ENCODE measurements at places on chromosomes 1 and 21.

GRCh38 chr1:41333146-41333784, 28.0 kb upstream of the FOXO6 start:
- DNase-seq: no peak

- no peak for DNase-seq
Measured at GRCh38 chr1:206074839-206075238, 21.9 kb downstream of the RHEX start.

- no peak for DNase-seq
Measured at GRCh38 chr1:154753426-154753825, 116.7 kb downstream of the KCNN3 start.

GRCh38 chr1:38005195-38006007, at the start of gene FHL3:
Gene FHL3, minus strand, starts transcription at chr1:38005514. Its CDS starts 6,102 bp downstream, at chr1:37999412.
- DNase-seq: no peak

DNA sequence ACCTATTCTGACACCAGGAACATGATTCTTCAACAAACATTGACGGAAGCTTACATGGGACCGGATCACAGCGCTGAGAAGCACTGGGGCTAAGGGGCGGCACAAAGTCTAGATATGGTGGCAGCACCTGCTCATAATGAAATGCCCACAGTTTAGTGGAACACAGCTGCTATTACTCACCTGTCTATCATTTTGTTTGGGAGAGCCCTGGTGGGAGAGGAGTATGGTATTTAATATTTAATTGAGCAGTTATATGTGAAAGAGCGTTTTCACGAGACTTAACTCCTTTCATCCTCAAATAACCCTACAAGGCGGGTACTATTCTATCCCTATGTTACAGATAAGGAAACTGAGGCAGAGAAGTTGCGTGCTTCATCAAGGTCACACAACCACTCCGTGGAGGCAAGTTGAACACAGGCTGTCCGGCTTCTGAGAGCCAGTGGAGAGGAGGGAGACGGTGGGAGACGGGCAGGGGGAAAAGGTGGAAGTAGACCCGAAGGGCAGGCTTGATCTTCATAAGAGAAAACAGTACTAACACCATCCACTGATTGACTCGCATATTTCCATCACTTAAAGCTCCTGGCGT, 790 bp upstream of the TSNAX start:
- DNase-seq: no peak

DNA sequence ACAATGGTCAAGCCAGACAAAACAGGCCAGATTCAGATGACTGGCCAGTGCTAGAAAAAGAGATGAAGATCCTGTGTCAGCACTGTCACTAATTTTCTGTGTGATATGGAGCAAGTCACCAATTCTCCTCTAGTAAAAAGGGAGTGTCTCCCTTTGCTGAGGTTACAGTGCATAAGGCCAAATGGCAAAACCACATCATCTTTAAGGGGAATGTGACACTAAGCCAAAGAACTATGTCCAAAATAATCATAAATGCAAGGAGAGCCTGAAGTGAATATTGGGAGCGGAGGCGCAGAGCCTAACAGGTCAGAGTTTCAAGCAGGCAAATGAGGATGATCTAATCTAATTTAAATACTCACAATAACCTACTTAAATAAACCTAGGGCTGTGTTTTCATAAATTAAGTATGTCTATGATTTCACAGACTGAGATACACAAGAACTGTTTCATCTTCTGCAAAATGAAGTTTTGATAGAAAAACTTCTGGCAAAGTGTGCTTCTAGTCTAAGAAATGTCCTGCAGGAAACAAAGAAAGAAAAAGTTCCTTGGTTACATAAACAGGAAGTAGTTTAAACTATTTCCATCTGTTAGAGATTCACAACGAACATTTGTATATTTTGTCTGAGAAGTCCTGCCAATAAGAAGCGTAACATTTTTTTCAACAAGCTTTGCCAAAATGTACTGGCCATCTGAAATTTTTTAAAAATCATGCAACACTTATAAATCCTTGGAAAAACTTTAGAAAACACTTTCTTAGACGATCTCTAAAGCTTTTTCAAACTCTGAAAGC, 290.2 kb downstream of the LRRC40 start:
- DNase-seq: no peak

- no peak for DNase-seq
Measured at GRCh38 chr1:65176591-65176990, 28.6 kb downstream of the AK4 start.

DNA sequence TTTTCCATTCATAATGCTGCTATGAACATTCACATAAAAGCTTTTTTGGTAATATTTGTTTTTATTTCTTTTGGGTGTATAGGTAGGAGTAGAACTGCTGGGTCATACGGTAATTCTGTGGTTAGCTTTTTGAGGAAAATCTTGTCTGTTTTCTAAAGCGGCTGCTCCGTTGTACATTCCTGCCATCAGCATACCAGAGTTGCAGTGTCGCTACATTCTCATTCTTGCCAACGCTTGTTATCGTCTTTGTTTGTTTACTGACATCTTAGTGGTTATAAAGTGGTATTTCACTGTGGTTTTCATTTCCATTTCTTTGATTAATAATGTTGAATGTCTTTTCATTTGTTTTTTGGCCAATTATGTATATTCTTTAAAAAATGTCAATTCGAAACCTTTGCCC, 469.8 kb upstream of the ZP4 start:
- no peak for DNase-seq

DNA sequence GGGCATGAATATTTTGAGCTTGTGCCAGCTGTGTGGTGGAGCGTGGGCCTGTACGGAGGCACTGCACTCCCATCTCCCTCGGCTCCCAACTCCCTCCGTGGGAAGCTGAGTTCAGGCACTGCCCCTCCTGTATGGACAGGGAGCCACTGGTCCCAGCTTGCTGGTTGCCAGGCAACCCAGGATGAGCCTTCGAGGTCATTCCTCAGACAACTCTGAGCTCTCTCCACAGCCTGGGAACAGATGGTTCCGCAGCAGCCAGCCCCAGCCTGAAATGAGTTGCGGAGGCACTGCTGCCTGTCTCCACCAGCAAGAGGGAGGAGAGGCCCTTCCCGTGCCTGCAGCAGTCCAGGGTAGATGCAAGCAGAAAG, 58.4 kb upstream of the TENT5B start:
- DNase-seq: no peak

DNA sequence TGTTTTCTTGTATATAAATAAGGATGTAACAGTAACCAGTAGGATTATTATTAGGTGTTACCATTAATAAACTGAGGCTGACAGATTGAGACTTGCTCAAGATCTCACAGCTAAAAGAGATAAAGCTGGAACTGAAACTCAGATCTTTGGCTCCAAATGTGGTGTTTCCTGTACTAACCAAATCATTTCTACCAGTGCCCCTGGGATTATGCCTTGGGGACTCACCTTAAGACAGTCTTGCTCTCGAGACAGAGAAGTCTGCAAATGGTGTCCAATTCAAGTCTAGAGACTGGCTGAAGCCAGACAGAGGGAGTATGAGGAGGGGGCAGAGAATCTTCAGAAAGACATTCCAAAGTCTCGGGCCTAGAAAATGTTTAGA, 593 bp upstream of the CD53 start:
- DNase-seq: no peak

DNA sequence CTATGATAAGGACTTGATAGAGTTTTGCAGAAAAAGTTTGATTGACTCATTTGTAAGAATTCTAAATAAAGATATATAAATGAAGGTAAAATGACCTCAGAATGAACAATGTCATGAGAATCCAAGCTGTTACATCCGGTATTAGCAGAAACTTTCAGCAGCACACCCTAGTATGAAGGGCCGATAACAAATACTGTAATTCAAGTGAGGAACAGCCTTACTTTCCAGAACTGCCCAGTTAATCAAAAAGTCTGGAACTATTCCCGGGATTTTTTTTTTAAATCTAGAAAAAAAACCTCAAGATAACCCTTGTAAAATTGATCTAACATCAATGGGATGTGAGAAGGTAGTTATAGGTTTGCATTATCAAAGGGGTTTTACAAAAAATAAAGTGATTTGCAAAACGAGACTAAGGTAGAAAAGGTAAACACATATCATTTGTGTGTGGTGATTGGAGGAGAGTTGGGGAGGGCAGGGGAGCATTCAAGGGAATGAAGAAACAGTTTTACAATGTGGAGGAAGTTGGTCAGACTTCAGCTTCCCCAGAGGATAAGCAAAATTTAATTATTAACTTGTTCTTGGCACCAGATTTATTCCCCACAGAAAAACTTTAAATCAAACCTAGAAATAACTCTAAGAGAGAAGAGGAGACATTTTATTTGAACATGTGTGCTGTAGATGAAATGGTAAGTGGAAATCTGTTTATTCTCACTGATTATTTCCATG, 75.9 kb upstream of the VCAM1 start:
- no peak for DNase-seq

DNA sequence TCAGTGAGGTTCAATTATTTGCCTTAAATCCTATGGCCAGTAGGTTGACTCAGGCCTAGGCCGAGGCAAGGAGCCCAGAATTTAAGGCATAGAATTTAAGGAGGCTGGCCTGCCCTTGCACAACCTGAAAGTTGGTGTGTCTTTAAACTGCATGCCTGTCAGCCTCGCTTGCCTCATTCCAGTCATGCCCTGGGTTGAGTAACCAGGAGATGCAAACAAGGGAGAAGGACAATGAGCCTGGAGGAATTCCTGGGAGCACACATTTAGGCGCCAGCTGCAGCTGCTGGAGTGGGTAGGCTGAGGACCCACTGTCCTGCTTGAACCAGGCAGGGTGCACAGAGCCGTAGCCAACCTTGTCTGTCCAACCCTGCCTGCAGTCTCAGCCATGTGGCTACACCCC, 11.7 kb downstream of the CD2 start:
- no peak for DNase-seq

- DNase-seq: no peak
Measured at GRCh38 chr1:21754583-21754982, 28.4 kb downstream of the USP48 start.
